ENCODE measurements at places on chromosomes 4 and X.

GRCh38 chrX:42615161-42615563 lies 162.8 kb downstream of the PPP1R2C start:
- DNase-seq: no peak

DNA sequence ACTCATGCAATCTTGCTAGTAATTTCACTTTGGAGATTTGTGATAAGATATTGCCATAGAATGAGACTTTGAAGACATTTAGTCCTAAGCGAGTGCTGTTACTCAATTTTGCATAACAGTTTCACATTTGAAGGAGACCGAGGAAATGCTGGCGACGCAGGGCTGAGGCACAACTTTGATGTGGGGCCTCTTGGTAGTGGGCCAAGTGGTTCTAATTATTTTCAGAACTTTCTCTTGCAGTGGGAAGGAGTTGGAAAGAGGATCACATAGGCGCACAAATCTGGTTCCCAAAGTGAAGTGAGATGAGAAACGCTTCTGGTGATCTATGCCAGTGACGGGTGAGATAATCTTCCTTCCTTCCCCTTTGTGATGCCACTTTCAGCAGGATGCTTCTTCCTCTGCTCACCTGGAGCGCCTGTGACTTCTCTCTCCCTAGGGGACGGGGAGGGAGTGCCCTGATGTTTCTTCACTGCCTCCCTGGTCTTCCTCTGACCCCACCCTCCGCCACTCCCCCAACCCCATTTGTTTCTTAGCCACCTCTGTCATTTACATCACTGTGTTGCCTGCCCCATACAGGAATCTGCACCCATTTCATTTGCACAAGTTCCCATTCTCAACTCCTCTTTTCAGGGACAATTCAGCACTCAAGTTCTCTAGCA lies 138.9 kb upstream of the MID1 start:
- DNase-seq: no peak

DNA sequence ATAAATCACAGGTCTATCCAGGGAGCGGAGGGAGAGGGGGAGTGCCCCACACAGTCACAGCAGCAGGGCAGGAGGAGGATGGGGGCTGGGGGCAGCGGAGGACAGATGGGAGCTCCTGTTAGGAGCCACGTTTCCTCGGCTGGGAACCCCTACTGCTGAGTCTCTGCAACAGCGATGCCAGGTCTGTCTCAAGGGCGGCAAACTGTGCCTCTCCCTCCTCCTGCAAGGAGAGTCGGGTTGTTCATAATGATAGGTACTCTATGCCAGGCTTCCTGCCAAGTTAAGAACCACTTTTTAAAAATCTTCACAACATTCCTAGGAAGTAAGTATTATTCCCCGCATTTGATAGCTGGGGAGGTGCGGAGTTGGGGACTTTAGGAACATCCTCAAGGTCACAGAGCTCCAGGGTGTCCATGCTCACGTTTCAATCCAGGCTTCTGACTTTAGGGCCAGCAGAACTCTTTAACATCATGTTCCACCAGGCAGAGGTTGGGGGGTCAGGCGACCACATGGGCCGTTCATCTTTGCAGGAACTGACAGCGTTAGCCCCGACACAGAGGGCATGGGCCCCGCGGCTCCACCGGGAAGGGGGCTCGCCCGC lies 98.3 kb upstream of the MAML3 start:
- no peak for DNase-seq

DNA sequence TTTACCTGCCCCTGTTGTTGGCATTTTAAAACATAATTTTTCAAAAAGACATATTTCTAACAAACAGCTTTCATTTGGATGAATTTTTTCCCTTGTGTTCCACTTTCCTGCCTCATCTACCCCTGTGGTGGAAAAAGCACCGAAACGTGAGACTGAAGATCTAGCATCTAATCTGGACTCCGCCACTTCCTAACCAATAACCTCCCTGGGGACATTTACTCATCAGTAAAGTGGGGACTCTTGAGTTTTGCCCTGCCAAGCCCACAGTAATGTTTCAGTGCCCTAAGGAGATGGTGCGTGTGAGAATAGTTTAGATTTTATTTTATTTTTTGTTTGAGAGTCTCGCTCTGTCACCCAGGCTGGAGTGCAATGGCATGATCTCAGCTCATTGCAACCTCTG lies 56.7 kb downstream of the ADGRG2 start:
- no peak for DNase-seq

DNA sequence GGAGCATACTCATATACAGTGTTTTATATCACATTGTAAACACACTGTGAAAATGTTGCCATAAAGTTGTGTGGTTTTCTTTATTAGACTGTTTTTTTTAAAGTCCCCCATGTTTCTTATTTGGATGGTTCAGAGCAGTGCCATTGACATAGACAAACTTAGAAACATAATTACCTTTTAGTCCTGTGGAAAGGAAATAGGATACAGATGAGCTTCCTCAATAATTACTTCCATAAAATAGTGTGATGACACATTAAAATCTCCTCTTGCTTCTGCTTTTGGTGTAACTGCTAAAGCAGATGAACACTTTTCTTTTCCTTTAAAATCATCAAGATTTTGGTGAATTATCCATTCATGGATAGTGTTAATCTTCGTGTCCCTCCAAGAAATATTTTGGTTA lies 52.9 kb upstream of the LIMCH1 start:
- DNase-seq: no peak

DNA sequence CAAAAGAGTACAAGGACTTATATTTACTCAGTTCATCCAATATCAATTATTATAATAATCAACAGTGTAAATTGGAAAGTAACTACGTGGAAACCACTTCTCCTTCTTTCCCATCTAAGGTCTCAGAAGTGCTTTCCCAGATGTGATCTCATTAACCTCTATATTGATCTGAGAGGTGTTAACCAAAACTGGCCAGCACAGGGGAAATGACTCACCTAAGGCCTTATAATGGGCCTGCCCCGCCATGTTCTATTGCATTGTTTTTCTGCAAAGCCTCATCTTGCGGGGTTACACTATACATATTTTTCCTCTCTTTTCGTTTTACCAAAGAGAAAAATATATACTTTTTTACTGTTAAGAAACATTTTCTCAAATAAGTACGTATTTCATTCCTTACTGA lies 20.5 kb downstream of the RAB40A start:
- DNase-seq: no peak

- no peak for DNase-seq
These were observed 3.0 kb upstream of the GUCY2F start for GRCh38 chrX:109484886-109485285.

- DNase-seq: peak; percentile 37
These were observed 42.2 kb upstream of the SMIM10 start for GRCh38 chrX:134948333-134949241.

- DNase-seq: no peak
These were observed 20.6 kb downstream of the SH3KBP1 start for GRCh38 chrX:19866626-19867410.

DNA sequence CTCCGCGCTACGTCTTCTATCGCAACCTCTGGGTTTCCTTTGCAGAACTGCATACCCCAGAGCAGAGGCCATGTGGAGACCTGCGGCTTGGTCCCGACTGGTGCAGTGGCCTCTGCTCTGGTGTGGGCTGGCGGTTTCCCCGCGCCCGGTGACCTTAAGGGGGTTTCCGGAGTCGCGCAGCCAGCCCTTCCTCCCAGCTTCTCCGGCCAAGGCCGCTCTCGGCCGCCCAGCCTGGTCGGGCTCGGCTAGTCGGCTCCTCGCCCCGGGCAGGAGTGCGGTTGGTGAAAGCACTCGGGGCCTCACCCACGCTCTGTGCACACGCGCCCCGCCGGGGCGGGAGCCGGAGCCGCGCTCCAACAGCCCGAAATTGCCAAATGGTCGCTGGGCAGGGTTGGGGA lies 84.9 kb downstream of the BCOR start:
- no peak for DNase-seq

- no peak for DNase-seq
These were observed 152.4 kb downstream of the STAG2 start for GRCh38 chrX:124113621-124114600.

Measured in AG09309 (cell line).